SHP77 treated with DMSO at 0.1 percent for 48 hours (cell line): ENCODE measurements at places on chromosomes 2 and 18.

- no peak for DNase-seq
Measured at GRCh38 chr2:111119822-111120252, 877 bp upstream of the BCL2L11 start.

- DNase-seq = peak; percentile 62
Measured at GRCh38 chr2:215828528-215829184, 184.7 kb downstream of the MREG start.

DNA sequence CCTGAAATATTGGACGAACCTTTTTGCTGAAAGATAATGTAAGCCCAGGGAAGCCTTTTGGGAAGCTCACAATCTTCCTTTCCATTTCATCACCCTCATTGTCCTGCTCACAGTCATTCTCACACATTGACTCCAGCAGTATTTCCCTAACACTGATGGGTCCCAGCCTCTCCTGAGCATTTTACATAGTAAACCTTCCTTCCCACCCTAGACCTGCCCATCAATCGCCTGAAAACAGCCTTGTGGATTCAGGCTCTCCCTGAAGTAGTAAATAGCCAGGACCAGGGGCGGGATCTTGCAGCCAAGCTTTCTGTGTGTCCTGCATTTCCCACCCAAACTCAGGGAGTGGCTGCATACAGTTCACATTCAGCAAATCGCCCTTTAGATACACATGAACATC is 149.9 kb downstream of the CYRIA start:
- no peak for DNase-seq

DNA sequence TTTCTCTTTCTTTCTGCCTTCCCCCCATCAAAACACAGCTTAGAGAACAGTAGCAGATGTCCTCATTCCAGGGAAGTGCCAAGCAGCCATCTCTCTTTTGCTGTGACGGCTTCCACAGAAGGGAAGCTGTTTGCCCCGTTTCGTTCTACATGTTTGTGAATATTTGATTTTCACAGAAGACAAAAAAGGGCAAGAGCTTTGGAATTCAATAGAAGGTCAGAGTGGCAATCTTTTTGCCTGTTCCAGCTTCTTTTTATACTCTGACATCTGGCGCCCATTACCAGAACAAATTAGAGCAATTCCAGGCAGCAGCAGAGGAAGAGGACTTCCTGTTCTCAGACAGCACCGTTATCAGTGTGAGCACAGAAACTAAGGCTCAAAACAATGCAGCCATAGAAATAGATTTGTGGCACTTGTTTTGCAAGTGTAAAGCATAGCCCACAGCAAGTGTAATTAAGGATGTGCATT is 79.0 kb upstream of the CDH19 start:
- peak; percentile 60 for DNase-seq

DNA sequence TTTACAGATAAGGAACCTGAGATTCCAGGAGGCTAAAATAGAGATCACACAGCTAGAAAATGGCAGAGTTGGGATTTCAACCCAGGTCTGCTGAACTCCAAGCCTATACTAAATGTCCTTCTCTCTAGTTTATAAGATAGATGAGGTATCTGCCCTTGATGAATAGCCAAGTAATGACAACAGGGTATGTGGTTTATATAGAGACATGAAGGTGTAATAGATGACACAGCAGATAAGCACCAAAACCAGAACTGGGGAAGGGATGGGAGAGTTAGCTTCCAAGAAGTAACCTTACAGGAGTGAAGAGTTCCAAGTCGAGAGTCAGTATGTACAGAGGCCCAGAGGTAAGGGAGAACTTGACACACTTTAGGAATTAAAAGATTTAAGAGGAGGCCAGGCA is 104.7 kb upstream of the UBXN4 start:
- DNase-seq = no peak

- DNase-seq = no peak
Measured at GRCh38 chr2:113281910-113282746, 3.4 kb upstream of the PAX8 start.

- no peak for DNase-seq
Measured at GRCh38 chr2:65465124-65465523, 32.7 kb upstream of the SPRED2 start.

DNA sequence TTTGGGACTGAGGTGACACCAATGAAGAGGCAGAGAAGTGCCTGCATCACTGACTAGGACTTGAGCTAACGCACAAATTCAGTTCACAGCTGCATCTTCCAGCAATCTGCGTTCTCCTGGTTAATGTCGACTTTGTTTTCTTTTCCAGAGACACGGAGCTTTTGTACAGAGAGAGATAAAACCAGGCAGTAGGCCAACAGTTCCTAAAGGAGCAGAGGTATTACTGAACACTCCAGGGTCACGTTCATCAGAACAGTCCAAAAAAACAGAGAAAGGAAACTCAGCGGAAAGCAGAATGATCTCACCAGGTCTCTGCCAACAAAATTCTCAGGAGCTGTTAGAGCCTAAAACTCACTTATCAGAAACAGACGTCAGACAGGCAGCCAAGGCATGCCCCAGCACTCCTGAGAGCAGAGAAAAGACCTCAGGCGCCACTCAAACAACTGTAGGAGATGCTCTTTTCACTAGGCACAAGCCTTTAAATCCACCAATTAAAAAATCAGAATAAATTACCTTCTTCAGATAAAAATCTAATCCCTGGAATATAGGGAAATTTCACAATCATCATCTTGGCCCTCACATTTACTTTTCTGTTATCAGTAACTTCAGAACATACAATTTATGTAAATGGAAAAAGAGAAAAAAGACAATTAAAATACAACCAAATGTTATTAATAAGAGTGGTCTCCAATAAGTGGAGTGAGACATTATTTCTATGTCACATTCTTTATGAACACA is 95.9 kb upstream of the SPTBN1 start:
- no peak for DNase-seq

- peak; percentile 8 for DNase-seq
Measured at GRCh38 chr2:140808820-140809219, 1322.0 kb downstream of the LRP1B start.

GRCh38 chr2:200138391-200139124 is 167.9 kb upstream of the SPATS2L start:
- DNase-seq = no peak

DNA sequence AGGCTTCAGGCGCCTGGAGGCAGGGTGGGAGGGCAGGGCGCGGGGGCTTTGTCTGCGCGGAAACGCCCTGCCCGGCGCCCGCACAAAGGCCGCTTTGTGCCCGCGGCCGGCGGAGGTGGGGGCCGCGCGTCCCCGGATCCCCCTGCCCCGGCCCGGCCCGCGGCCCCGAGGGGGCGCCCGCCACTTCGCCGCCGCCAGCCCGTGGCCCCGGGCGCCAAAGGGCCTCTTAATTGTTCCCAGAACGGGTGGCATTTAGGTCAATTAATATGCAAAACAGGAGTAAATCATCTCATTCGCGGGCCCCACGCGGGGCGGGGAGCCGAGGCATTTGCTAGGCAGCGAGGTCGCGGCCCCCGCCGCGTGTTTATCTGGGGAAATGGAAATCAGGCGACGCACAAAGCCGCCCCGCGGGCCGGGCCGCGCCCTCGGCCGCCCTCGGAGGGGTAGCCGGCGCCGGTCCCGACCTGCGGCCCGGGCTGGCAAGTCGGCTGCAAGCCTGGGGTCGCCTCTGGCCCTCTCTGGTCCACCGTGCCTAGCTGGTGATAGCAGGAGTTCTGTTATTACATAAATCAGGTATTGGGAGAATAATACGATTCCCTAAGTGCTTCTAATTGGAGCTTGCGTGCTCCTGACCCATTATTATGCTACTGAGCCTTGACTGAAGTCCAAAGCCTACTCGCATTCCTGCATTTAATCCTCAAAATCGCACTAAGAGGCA is 148.2 kb upstream of the GLI2 start:
- no peak for DNase-seq

DNA sequence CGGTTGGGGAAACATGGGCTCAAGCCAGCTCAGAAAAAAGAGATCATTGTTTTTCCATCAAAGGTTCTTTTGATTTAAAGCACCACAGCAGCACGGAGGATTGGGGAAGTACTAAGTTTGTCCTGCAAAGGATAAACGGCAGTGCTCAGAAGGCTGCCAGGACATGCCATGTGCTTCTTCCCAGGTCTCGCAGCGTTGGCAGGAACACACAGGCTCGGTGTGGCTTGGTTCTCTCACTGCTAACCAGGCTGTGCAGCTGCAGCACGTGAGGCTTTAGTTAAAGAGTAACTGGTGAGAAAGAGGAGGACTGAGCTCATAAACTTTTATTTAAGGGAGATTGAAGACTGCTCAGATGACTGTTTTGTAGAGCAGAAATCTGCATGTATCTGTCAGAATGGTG is 264.3 kb downstream of the TSN start:
- no peak for DNase-seq

GRCh38 chr2:26566081-26566375 is 75.1 kb downstream of the CIB4 start:
- no peak for DNase-seq
